ENCODE measurements at places on chromosomes 16 and 17. TPM values are rescaled to one million over a fixed set of nuclear protein-coding genes. Genes with fewer than 3 reads are reported as not detected.
A peak's percentile ranks its signal among the peaks of the same experiment; 100 is the strongest.

DNA sequence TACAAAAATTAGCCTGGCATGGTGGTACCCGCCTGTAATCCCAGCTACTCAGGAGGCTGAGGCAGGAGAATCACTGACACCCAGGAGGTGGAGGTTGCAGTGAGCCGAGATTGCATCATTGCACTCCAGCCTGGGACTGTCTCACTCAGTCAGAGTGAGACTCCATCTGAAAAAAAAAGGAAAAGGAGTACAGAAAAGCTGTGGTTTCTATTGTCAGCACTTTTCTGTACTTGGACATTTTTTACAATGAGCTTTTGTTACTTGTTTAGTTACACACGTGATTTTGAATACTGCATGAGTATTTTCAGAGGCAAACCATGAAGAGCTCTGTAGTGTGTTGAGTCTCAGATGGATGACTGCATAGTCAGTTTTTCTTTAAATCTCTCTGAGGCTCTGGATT is 26.3 kb downstream of the ZC3H18 start:
- no peak for DNase-seq

- DNase-seq: no peak
These were observed 13.3 kb upstream of the PMP22 start for GRCh38 chr17:15278380-15278779.

DNA sequence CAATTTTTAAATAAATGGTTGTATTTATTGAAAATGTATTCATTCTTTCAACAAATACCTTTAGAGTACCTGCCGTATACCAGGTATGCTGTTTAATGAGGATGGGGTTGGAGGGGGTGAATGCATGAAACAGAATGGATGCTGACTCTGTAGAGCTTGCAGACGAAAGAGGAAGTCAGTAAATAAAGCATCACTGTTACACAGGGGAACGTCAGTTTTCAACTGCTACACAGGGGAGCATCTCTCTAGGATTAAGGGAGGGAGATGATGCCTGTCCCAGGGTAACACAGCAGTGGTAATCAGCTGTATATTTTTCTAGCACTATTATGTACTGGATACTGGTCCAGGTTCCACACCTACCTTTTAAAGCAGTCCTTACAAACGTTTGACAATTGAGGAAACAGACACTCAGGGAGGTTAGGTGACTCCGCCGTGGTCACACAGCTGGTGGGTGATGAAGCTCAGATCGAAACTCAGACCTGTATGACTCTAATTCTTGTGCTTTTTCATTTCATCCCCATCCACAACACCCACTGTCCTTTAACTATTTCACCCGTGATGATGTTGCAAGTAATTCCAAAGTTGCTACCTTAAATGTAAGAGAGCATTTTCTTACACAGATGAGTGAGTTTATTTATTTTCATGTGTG is 452.1 kb upstream of the HSBP1 start:
- no peak for DNase-seq

- no peak for DNase-seq
These were observed 61.5 kb downstream of the WSB1 start for GRCh38 chr17:27355419-27355818.

DNA sequence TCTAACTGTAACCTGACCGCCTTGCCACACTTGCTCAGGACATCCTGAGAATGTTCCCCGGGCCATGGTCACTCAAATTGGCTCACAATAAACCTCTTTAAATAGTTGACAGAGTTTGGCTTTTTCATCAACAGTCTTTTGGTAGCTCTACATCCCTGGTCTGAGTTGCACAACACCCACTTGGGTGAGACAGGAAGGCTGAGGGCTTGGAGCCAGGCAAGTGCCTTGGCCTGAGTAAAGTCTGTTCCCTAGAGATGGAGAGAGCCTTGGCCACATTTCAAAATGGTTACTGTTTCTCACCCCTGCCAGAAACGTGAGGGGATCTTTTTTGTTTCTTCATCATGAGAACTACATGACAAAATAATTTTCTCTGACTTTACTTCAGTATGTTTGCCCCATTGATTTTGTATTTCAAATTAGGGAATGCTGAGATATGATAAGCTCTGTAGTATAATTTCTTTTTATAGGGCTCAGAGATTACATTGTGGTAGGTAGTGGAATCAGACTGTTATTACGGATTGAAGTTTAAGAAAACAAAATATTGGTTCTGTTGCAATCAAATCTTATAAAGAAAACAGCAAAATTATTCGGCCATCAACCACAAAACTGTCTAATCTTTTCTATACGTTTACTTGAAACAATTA is 53.9 kb upstream of the NETO2 start:
- DNase-seq: no peak

DNA sequence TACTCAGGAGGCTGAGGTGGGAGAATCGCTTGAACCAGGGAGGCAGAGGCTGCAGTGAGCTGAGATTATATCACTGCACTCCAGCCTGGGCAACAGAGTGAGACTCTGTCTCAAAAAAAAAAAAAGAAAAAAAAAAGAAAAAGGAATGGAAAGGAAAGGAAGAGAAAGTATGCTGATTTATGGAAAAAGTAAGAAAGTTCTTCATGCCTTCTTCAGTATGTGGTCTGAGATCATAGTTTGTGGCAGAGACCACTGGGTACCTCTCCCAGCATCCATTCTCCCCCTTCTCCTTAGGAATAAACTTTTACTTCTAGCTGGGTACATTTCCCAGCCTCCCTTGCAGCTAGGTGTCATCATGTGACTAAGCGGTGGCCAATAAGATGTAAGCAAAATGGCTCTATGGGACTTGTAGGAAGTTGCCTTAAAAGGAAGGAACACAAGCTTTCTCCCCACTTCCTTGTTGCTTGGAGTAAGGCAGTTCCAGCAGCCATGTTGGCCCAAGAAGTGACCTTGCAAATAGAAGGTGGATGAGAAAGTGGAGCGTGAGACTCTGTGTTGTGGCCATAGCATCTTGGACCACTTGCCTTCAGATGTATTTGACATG is 26.1 kb upstream of the XPO6 start:
- no peak for DNase-seq

DNA sequence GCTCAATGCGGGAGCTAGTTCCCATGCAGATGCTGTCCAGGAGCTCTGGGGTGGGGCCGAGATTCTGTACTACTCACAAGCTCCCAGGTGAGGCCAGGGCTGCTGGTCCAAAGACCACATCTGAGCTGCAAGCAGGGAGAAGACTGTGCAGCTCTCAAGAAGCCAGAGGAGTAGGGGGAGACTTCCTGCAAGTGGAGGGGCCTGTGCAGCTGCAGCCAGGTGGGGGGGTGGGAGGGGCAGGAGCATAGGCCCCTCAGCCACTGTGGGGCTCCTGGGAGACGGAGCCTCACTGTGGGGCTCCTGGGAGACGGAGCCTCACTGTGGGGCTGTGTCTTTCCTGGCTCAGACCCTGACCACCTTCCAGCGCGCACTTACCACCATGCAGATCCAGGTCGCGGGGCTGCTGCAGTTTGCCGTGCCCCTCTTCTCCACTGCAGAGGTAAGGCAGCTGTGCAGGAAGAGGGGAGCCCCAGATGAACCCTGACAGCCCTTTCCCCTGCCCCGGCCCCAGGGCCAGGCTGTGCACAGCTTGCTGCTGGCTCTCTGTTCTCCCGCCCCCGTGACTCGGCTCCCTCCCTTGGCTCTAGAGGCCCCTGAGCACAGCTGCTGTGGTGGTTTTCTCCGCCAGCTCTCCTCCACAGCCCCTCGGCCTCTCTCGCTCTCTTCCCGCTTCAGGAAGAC is 24.3 kb upstream of the DNAI2 start:
- no peak for DNase-seq

- DNase-seq: no peak
These were observed 2.3 kb downstream of the UBB start for GRCh38 chr17:16383216-16383615.

- no peak for DNase-seq
These were observed 45.8 kb upstream of the ETV4 start for GRCh38 chr17:43591779-43592562.

DNA sequence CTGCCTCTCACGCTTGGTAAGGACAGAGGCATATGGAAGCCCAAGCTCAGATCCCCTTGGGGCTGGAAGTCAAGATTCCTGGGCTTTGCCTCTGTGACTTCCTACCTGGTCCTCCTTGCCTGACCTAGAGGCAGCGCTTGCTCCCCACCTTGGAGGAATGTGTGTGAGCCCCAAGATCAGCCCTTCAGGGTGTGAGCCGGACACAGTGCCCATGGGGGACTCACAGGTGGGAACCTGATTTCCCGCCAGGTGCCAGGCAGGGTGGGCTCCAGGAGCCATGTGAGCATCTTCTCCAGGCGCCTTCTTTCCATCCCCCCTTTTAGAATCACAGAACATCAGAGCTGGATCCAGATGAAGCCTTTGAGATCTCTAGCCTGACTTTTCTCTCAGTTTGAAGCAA is 10.2 kb downstream of the CD300LG start:
- DNase-seq: no peak

DNA sequence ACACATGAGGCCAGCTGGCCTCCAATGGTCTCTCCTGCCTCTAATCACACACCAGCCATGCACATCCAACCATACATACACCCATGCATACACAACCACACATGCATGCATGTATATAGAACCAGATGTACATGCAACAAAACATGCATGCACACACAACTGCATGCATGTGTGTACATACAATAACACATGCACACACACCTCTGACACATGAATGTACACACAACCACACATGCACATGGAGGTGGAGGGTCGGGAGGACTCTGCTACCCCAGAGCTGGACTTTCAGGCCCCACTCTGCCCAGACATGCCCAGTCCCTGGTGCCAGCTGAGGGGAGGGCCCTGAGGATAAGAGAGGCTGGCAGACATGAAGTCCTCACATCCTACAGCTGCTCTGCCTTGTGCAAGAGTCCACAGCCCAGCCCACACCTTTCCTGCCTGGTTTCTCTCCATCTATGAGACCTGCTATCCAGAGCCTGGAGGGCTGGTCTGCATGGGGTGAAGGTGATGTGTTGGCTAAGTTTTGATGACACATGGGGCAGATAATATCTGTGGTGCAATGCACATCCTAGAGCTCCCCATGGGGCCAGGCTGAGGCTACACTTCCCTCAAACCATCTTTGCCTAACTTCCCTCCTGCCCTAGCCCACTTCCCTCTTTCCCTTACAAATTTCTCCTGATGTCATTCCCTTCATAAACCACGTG is 50.9 kb upstream of the SDK2 start:
- DNase-seq: no peak

DNA sequence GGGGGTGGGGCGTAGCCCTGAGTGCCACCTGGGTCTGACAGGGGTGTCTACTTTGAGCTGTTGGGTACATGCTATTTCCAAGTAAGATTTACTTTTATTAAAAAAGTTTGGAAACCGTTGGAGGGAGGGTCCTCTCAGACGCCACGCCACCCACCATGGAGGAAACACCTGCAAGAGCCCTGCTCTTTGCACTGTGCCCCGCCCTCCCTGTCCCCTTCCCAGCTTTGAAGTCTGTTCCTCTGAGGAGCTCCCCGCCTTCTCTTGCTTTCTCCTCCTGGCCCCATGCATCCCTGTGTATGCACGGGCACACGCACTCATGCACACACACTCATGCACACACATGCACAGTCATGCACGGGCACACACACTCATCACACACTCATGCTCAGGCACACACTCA is 15.5 kb downstream of the ADGRG1 start:
- DNase-seq: no peak

GRCh38 chr17:45748731-45749310 is 35.3 kb upstream of the CRHR1 start:
- no peak for DNase-seq

- DNase-seq: no peak
These were observed 36.9 kb upstream of the TRAP1 start for GRCh38 chr16:3754081-3754703.

DNA sequence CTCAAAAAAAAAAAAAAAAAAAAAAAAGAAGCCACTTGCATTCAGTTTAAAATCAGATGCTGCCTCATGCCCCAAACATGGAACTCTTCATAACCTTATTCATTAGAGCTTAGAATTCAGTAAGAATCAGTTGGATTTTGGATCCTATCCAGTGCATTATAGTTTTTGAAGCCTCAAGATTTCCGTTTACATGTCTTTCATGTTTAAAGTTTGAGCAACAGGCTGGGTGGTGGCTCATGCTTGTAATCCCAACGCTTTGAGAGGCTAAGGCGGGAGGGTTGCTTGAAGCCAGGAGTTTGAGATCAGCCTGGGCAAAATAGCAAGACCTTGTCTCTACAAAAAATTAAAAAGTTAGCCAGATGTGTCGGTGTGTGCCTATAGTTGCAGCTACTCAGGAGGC is 55.0 kb downstream of the SNTB2 start:
- DNase-seq: no peak

GRCh38 chr16:69329369-69330285 is 761 bp downstream of the PDF start:
- no peak for DNase-seq

DNA sequence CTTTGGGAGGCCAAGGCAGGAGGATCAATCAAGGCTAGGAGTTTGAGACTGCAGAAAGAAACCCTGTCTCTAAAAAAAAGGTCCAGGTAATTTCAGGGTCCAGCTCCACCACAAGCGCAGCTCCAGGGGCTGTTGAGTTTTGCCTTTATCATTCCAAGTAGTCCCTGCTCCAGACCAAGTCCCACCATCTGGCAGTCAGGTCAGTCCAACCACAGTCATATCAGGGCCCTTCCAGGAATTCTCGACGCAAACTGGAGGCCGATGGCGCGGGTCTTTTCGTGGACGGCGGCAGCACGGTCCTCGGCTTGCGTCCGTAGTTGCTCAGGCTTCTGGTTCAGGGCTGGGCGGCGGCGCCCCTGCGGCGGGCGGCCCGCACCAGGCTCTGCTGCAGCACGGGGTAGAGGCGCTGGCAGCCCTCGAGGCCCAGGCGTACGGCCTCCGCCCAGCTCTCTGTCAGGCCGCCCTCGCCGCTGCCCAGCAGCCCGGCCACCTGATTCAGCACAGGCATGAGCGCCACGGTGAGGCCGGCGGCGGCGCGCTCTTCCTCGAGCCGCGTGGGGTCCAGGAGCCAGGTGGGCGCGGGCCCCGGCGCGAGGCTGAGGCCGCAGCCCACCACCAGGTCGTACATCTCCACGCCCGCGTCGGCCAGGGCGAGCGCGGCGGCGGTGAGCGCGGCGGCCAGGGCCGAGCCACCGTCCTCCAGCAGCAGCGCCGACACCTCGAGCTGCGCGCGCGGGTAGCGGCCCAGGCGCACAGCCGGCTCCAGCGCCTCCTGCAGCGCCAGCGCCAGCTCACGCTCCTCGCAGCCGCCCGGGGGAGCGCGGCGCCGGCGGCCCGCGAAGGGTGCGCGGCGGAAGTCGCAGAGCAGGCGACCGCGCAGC is 752 bp downstream of the EXOSC6 start:
- peak; percentile 25 for DNase-seq

- peak; percentile 87 for DNase-seq
These were observed at the start of gene SSH2 for GRCh38 chr17:29929533-29930408. Gene SSH2, minus strand, starts transcription at chr17:29930228. Its CDS starts 228 bp downstream, at chr17:29930000.

The ZNF750 gene
- total RNA-seq: not detected

The CCR7 gene
- total RNA-seq: not detected

The DECR2 gene
- 15.7 TPM for total RNA-seq

The NOD2 gene
- not detected for total RNA-seq

The MYH1 gene
- not detected for total RNA-seq

The CCL1 gene
- total RNA-seq: not detected

The SKA2 gene
- total RNA-seq: 107 TPM

The ZG16B gene
- total RNA-seq: 18.7 TPM

The KCNJ12 gene
- 4.3 TPM for total RNA-seq

The IL17C gene
- not detected for total RNA-seq

The PPP1R27 gene
- total RNA-seq: not detected

The ITGAD gene
- not detected for total RNA-seq

The TPSAB1 gene
- total RNA-seq: not detected

The SEZ6L2 gene
- total RNA-seq: 18.7 TPM

All from NCI-H460 (cell line).